ENCODE measurements at places on chromosomes 3 and 15.

GRCh38 chr15:58458076-58458475, 26.3 kb downstream of the LIPC start:
- DNase-seq, result no peak

DNA sequence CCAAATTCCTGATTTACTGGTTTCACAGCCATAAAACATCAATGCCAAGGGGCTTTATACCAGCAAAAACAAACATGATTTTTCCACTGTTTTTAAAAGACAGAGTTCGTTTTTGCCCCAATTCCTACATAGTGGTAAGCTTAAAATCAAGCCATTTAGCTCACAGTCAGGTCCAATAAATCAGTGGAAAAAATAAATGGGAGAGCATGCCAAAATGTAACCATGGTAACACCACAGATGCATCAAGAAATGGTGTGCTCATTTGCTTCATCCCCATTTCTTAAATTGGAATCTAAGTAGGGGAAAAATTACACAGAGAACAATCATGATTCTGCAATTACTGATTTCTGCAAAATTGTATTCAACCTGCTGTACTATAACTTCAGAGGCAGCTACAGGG, 418.8 kb downstream of the MAGI1 start:
- no peak for DNase-seq

DNA sequence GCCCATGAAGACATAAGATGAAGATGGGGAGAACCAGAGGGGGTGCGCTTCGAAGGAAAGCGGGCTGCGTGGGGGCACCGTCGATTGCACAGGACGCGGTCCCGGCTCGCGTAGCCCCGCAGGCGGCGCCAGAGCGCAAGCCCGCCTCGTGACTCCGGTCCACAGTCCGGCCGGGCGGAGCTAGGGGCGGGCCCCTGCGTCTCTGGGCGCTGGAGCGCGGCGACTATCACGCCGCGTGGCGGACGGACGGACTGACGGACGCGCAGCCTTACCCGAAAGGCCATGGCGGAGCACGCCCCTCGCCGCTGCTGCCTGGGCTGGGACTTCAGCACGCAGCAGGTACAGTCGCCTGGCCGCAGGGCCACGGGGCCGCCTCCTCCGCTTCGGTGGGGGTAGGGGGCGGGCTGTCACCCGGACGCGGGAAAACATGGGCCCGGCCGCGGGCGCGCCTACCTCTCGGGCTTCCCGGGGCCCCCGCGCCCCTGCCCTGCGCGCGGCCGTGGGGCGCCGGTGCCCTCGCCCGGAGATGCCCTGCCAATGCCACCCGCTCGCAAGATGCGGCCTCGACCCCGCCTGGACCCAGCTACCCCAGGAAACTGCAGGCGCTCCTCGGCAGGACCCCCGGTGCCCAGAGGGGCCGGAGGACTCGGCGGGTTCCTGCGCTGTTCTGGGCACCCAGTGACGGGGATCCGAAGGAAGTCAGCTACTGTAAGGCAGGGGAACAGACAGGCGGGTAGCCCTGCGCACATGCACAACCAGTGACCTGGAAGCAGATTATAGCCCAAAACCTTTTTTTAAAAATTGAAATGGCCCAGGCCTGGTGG, at the start of gene XYLB:
TSS of gene XYLB (plus strand) at position 199 of the 824 bp plus-strand sequence. CDS start at position 283, 84 bp downstream.
- peak; percentile 91 for DNase-seq

GRCh38 chr15:82751308-82751707, 41.6 kb upstream of the AP3B2 start:
- DNase-seq, result peak; percentile 42

DNA sequence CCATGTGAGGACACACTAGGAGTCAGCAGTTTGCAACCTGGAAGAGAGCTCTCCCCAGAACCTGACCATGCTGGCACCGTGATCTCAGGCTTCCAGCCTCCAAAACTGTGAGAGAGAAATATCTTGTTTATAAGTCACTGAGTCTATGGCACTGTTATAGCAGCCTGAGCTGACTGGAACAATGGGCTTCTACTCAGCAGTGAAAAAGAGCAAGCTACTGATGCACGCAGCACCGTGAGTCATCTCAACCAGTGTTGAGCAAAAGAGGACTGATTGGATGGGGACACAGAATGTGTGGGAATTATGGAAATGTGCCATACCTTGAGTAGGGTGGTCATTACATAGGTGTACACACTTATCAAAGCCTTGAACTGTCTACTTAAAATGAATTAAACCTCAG, 230.4 kb downstream of the PLCL2 start:
- DNase-seq, result no peak

GRCh38 chr3:58534592-58535494, 2.1 kb downstream of the ACOX2 start:
- no peak for DNase-seq

DNA sequence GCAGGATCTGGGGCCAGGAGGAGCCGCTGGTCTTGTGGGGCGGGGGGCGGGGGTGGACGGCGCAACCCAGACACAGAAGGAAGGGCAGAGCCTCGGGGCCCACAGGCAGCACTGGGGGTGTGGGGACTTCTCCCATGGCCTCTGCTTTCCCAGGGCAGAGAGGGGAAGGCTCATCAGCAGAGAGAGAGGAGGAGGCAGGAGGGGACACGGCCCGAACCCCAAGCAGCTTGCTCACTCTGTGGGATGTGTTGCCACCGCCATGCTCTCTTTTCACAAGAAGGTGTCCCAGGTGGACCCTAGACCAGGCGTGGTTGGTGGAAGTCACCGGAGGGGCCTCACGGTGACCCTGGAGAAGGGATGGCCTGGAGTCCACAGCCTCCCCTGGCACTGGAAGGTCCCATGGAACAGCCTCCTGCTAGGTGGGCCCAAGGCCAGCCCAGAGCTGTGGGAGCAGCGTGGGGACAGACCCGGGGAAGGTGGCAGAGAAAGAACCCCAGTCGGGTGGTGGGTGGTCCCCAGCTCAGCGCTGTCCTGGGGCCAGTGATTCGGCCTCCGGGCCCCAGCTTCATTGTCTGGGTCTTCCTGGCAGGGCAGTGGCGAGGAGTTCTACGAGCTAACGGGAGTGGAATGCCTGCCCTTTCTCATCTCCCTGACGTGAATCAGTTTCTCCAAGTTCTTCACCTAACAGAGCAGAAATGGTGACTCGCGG, 46.8 kb upstream of the PCSK6 start:
- no peak for DNase-seq

GRCh38 chr15:73053398-73053723, 1.1 kb downstream of the NEO1 start:
- DNase-seq, result no peak

- no peak for DNase-seq
Measured at GRCh38 chr3:51102396-51102795, 282.7 kb upstream of the MANF start.

- no peak for DNase-seq
Measured at GRCh38 chr15:59244337-59244736, 37.7 kb downstream of the LDHAL6B start.

DNA sequence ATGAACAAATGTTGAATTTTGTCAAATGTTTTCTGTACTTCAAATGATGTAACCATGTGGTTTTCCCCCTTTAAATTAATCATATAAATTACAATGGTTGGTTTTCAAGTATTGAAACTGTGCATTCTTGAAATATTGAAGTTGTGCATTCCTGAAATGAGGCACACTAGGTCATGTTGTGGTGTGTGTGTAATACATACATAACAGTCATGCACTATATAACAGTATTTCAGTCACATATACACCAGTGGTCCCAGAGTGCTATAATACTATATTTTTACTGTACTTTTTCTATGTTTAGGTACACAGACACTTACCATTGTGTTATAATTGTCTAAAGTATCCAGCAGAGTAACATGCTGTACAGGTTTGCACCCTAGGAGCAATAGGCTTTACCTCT, 11.0 kb upstream of the IQCF5 start:
- DNase-seq, result no peak

GRCh38 chr3:64022451-64023186, 675 bp downstream of the PSMD6 start:
- DNase-seq, result peak; percentile 65

DNA sequence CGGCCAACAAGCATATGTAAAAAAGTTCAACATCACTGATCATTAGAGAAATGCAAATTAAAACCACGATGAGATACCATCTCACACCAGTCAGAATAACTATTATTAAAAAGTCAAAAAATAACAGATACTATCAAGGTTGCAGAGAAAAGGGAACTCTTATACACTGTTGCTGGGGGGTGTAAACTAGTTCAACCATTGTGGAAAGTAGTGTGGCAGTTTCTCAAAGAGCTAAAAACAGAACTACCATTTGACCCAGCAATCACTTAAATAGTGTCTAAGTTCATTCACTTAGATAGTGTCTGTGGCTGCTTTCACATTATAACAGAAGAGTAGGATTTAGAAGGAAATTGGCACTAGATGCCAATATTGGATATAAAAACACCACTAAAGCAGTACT, 49.7 kb downstream of the CGGBP1 start:
- no peak for DNase-seq

DNA sequence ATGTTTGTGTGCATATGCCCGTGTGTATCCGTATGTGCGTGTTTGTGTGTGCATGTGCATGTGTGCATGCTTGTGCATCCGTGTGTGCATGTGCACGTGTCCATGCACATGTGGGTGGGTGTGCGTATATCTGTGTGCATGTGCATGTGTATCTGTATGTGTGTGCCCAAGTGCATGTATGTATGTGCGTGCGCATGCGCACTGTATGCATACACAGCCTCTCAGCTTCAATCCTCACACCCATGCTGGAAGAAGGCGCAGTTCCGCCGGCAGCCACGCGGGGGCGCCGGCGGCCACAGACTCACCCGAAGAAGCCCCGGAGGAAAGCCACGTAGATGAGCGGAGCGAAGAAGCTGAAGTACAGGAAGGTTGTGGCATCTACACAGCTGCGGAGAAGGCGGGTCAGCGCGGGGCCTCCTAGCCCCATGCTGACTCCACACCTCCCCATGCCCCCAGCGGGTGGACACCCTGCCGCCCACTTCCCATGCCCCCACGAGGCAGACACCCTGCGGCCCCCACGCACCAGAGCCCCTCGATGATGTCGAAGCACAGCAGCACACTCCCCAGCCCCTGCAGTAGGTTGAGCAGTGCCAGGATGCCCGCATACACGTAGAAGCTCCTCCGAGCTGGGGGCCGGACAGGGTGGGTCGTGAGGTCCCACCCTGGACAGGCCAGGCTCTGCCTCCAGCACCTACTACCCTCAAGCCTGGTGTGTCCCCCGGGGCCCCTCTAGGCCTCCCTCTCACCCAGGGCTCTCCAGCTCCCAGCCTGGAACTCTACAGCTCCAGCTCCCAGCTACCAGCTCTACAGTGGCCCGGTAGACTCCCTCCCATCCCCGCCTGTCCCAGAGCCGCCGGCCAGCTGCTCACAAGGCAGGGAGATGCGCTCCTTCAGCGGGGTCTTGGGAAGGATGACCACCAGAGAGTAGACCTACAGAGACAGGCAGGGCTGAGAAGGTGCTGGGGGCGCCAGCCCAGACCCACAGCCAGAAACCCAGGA, 15.4 kb downstream of the TPRA1 start:
- DNase-seq, result peak; percentile 94

- peak; percentile 83 for DNase-seq
Measured at GRCh38 chr15:41233367-41233771, 2.3 kb downstream of the CHP1 start.

- no peak for DNase-seq
Measured at GRCh38 chr3:16114429-16114828, 60.1 kb upstream of the GALNT15 start.

GRCh38 chr3:150511122-150511821, 35.0 kb downstream of the SERP1 start:
- DNase-seq, result no peak

GRCh38 chr3:30350011-30350410, 256.4 kb upstream of the TGFBR2 start:
- no peak for DNase-seq

DNA sequence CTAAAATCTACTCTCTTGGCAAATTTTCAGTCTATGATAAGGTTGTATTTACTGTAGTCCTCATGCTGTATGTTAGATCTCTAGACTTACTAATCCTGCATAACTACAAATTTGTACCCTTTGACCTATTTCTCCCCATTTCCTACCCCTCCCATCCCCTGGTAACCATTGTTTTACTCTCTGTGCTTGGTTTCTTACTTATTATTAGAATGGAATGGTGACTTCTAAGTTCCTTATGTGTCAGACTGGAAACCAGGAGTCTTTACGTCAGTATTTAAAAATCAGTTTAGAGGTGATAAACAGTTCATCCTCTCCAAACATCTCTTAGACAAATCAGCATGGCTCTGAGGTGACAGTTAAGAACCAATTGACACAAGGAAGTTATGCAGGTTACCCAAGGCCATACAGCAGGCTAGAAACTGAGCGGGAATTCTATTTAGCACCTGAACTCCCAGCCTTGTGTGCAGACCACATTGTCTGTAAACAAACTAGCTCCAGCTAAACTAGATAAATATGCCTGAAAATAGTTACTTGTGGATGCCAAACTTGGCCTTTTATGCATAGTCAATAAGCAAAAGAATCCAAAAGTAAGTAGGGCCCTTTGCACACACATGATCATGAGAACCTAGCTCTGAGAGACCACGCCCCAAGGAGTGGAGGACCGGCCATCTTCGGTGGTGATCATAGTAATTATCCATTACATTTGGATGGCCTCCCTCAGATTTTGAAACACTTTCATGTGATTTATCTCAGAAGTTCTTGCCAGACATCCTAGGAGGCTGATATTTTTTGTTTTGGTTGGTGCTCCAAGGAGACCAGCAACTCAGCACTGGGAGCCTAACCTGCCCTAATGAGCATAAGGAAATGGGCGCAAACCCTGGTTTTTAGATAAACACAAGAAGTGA, 72.3 kb upstream of the BOC start:
- DNase-seq, result no peak

- DNase-seq, result peak; percentile 91
Measured at GRCh38 chr3:170356596-170357175, 829 bp upstream of the SKIL start.

DNA sequence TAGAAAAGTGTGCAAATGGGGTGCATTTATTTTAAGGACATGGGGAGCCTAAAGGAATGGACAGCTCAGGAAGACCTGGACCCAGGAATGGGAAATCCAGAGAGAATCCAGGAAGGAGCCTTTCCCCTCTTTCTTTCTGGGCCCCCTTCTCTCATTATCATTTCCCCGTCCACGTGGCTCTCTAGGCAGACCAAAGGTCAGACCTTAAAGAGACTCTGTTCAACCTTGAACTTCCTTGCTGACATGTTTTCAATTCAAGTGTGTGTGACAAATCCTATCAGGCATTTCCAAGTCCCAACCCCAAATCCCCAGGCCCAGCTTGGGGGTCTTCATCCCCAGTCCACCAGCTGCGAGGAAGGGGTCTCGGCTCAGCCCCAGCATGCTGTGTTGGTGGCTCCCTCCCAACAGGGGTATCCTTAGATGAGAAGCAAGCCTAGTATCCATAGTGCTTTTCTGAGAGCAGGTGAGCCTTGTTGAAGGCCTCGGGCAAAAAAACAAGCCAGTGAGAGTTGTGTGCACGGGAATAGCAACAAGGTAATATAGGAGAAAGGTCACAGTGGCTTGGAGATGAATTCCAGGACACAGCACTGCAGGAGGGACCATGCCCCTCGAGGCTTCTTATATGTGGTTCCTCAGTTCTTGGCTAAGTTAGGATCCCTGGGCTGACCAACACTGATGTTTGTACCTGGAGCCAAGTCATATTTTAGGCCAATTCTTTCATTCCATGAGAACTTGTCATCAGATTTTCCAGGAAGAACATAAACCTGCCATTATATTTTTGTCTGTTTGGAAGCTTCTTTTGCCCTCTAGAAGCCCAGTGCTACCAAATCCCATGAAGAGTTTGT, 130.0 kb downstream of the ASB7 start:
- DNase-seq, result no peak

GRCh38 chr3:112391648-112392047, 58.7 kb downstream of the CD200 start:
- DNase-seq, result no peak

- DNase-seq, result no peak
Measured at GRCh38 chr15:77096138-77096537, 25.2 kb upstream of the TSPAN3 start.

GRCh38 chr3:86986671-86987420, 4.1 kb downstream of the VGLL3 start:
- no peak for DNase-seq

GRCh38 chr3:71581457-71582035, 2.0 kb downstream of the FOXP1 start:
- peak; percentile 20 for DNase-seq
